ENCODE measurements at places on chromosomes 2 and 18.

GRCh38 chr2:241163601-241164118 lies 13.4 kb downstream of the PPP1R7 start:
- DNase-seq = no peak

DNA sequence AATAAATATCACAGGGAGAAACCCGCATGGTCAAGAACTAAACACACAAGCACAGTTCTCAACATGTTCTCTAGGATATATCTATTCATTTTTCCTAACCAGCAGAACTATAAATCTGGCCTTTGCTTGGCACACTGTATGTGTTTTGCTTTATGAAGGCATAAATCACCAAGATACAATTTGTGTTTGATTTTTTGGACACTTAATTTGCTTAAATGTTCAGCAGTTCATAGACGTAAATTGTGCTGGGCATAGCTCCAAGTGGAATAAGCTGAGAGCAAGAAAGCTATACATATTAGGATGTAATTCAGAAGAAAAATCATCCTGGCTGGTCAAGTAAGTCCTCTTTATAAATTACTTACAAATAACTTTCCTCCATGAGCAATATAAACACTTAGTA lies 341.5 kb upstream of the ATP5MC3 start:
- no peak for DNase-seq

GRCh38 chr2:53188851-53189510 lies 578.6 kb upstream of the CHAC2 start:
- DNase-seq = no peak

DNA sequence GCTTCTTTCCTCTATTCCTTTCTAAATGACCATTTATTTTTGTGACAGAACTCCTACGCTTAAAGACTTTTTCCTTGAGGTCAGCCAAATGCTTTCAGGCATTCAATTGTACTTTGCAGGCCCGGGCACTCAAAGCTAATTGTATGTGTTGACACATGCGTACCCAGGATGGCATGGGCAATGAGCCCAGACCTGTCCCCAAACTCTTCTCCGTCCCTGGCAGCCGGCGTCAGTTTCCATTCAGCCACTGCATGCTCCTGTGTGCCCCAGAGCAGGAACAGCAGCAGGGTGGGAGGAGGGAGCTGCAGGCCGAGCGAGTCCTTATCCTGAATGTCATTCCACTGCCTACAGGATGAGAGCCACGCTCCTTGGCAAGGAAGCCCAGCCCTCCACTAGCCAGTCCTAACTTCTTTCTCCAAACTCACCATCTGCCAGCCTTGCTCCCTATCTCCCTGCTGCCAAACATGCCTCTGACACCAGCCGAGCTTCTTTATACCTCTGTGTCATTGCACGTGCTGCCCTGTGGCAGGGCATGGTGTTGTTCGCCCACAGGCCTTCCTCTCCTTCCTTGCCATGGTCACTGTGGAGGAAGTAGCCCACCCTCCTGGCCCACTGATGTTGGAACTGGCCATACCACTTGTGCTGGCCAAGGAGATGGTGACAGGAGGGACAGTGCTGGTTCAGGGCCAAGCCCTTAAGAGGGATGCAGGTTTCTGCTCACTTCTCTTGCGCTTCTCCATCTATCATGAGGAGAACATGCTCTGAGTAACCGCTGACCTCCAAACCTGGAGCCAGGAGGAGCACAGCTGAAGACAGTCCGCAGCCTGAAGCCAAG lies 116.9 kb upstream of the FHL2 start:
- DNase-seq = no peak

DNA sequence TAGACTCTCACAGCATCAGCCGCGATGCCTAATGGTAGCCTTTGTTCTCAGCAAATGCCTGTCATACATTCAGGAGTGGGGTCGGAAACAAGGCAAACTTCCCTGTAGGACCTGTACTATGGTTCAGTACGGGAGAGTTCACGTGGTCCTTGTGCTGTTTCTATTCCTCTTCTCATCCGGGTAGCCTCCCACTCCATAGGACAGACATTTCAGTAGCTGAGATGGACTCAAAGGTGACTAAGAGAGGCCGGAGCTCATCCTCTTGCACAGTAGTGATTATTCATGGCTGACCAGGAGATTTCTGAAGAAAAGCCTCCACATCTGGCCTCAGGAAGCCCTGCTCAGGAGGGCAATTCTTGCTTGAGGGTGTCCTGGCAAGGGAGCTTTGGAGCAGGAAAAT lies 117.8 kb upstream of the SPRED2 start:
- DNase-seq = no peak

DNA sequence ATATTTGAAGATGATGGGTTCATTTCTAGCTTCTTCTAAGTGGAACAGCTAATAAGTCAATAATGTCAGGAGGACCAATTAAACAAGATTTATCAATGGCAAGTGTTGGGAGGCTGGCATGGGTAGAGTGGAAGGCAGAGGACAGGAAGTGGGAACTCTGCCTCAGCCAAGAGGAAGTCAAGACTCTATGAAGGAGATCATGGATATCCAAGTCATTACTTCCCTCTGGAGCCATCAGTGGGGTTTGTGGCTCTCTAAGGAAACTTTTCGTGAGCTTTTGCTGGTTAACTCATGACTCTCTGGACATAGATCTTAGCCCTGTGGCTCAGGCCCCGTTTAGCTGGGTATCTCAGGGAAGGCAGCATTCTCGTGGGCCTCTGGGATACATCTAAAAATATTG lies 410.4 kb upstream of the ID2 start:
- DNase-seq = no peak

DNA sequence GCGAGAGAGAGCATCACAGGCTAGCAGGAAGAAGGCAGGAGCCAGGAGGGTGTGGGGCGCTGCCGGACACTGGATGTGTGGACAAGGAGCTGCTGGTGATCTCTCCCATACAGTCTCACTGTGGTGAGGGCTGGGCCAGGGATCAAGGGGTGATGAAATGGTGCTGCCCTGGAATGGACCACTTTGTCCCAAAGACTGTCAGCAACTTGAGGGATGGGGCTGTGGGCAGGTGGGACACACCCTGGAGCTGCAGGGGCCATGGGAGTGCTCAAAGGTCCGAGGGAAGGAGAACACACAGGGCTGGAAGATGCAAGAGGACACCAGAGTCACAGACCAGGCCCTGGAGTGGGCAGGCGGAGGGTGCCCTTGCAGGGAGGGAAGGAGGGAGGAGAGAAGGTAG lies 38.0 kb downstream of the COA5 start:
- DNase-seq = no peak

DNA sequence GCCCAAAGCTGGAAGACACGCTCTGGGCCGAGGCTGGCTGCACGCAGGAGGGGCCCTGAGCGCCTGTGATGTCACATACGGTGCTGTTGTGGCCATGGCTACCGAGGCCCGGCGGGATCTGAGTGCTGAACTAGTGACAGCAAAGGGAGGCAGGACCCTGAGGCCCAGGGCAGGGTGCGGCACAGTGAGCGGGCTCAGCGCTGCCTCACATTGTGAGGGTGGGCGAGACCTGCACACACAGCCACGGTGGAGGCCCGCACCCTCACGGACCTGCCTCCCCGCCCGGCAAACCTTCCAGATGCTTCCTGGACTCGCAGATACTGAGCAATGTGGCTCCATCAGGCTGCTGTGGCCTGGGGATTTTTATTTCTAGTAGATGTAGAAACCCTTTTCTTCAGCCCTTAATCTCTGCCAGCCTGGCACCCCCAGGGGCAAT lies 133.8 kb upstream of the CTDP1 start:
- no peak for DNase-seq

DNA sequence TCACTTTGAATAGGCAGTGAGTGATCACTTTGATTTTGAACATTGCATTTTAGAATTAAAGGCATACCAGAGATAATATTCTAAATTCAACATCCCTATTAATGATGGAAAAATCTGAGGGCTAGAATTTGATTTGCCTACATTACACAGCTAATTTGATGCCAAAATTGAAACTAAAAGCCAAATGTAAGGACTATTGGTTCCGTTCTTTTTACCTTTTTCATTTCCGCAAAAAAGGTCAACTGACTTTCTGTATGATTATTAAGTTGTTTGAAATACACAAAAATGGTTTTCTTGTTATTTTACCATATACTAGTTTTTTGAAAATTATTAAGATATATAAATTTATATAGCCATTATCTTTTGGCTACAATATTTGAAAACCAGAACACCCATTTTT lies 117.5 kb downstream of the SCN3A start:
- DNase-seq = no peak

DNA sequence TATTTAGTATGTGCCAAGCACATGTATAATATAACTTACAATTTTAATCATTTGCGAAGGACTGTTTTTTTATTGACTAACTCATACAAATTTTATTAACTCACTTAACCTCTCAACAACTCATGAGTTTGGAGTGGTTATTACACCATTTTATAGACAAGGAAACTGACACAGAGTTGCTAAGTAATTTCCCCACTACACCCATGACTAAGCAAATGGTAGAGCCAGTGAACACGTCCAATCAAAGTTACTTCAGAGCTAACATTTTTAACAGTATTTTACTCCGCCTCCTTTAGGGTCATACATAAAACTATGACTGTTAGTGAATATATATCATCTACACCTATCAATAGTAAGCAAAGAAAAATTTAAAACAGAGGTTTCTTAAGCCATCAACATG lies 556.7 kb upstream of the FSIP2 start:
- no peak for DNase-seq

GRCh38 chr2:39849064-39849463 lies 70.0 kb upstream of the THUMPD2 start:
- DNase-seq = no peak

DNA sequence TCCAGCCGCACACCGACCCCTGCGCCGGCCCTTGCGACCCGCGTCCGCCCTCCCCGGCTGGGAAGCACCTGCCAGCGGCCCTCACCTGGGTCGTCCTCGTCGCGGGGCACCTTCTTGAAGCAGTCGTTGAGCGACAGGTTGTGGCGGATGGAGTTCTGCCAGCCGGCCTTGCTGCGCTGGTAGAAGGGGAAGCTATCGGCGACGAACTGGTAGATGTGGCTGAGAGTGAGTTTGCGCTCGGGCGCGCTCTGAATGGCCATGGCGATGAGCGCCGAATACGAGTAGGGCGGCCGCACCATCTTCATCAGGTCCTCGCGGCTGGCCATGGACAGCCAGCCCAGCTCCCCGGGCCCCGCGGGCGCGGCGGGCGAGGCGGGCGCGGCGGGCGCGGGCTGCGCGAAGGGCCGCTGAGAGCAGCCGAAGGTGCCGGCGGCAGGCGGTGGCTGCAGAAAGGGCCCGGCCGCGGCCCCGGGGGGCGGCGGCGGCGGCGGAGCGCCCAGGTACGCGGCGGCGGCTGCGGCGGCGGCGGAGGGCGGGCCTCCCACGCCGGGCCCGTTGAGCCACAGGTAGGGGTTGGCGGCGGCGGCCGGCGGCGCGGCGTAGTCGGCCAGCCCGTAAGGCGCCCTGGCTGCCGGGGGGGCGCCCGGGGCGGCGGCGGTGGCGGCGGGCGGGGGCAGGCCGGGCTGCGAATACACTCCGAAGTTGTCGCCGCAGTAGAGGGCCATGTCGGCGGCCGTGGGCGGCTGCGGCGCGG lies 505 bp downstream of the FOXI3 start:
- no peak for DNase-seq

DNA sequence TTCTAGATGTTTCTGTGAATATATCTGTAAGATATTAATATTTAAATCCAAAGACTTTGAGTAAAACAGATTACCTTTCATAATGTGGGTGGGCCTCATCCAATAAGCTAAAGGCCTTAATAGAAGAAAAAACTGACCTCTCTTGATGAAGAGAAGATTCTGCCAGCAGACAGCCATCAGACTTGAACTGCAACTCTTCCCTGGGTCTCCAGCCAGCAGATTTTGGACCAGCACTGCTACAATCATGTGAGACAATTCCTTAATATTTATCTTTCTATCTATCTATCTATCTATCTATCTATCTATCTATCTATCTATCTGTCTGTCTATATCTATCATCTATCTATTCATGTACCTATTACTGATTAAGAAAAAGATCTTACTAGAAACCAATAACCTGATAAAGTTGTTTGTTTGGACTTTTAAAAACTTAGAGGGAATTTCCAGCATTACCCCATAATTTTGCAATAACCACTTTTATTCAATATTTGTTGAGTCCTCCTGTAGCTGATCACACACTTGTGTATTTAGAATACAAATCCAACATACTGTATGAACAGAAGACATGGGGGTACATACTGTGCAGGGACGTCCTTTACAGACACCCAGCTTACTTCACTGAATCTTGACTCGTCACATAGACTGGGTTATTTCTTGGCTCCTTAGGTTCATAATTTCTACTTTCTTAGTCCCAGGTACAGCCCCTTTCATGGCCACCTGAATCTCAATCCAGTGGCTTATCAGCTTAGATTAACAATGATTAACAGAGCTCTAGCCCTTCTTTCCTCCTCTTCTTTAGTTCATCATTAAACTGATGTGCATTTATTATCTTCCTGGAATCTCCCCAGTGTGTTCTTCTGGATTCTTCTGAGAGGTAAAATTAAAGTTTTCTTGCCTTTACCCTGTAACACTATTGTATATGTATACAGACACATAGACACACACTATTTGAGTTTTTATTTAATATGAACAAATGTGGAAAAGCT lies 27.2 kb upstream of the STAT4 start:
- DNase-seq = no peak

DNA sequence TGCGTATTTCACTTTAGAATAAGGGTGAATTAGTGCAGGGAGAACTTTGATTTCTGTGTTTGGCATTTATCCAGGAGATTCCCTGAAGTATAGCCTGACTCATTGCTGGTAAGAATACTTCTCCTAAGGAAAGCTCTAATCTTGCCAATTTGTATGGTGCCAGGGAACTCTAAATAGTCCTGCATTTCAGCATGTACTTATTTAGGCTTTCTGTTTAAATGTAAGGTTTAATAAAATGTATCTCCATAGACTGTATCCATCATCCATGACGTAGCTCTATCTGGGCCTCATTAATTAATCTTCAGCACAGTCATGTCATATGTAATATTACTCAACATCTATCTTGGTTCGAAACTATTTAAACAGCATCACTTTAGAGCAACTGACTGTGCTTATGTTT lies 127.7 kb downstream of the DOK6 start:
- DNase-seq = no peak

DNA sequence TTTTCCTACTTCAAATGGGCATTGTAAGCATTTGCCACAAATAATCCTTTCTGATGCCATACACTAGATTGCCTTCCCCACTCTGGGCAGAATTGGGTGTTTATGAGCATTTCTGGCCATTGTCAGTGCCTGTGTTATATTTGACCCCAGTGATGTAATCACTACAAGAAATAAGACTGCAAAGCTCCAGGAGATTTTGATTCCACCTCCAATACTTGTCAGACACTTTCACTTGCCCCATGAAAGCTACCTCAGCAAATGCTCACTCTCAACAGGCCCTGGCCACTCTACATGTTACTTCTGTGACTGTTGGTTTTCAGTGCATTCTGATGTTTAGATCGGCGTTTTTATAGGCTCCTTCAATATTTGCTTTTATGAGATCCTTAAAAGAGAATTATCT lies 135.1 kb downstream of the GFPT1 start:
- no peak for DNase-seq

DNA sequence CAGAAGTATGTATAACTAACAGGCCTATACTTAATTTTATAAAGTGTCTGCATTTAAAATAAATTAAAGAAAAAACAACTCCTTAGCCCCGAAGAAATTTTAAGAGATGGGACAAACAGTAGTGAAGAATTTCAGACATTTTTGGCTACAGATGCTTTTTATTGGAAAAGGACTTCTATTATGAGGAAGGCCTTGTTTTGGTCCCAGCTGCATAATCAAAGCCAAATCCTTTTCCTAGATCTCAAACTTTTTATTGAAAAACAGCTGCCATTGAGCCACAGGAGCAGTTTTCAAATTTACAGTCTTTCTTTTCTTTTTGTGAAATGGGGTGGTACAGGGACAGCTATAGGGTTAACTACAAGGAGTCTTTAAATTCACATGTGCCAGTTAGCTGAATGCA lies 51.3 kb upstream of the SETBP1 start:
- no peak for DNase-seq

- no peak for DNase-seq
These were observed 77.1 kb upstream of the NARS1 start for GRCh38 chr18:57698571-57699276.

All from CD4-positive, alpha-beta T cell treated with Interleukin-17A for 1 hour (primary cell).